H7 (cell line): ENCODE measurements at places on chromosomes 7 and 10.

DNA sequence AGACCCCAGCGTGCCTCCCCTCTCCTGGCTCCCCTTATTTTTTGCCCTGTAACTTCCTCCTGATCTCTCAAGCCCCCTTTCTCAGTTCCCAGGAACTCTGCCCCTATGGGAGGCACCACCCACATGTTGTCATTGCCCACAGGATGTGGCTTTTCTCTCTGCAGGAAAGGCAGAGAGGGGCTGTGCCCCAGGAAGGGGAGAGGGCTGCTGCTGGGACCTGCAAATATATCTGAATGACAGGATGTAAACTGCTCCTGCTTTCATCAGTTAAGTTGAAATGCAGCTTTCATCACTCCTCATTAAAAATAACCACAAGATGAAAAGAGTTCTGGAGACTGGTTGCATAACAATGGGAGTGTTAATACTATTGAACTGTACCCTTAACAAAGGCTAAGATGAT lies 103.3 kb downstream of the CLEC2L start:
- DNase-seq = no peak

- DNase-seq = no peak
Measured at GRCh38 chr10:11227103-11227502, 209.4 kb downstream of the CELF2 start.

- DNase-seq = no peak
Measured at GRCh38 chr7:148185041-148185440, 405.5 kb upstream of the C7orf33 start.

DNA sequence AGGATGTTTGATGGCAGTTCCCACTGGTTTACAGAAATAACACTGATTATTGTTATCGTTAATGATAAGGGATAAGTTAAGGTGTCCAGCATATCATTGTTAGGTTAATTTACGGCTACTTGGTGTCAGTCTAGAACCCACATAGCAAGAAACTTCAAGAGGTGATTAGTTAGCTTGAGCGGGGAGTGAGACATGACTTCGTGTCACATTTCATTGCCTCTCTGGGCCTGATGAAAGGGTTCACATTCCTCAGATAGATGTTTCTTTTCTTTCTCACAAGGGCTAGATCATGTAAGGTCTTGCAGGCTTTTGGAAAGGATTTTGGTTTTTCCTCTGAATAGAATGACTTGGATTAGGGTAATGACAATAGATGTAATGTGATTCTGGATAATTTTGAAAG lies 26.7 kb downstream of the WAC start:
- DNase-seq = no peak

DNA sequence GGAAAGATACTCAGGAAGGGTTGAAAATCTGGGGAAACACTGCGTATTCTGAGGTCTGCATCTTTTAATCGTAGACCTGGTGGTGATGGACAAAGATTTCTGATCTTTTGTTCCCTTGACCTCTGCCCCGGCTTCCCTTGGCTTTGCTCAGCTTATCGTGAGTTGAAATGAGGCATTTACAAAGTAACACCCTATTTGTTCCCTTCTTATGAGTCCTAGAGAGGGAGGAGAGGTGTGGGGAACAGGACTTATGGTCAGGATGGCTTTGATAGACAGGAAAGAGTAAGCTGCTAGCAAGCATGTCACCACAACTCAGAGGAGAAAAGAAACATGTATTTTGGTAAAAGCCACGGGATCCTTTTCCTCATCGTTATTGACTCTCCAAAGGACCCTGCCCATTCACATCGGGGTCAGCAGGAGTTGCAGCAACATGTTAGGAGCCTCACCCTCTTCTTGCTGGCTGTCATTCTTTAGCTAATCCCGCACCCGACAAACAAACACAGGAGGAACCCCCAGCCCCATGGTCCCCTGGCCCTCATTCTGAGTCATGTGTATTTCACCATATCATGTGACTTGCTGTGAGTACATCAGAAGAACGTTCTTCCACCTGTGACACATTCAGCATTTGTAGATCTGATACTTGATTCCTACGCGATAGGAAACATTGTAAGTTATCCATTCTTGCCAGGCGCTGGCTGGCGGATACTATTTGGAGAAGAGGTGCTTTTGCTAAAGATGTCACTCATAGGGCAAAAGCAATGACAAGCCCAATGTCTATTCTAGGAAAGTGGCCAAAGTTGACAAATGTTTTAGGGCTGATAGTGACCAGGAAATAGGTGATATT lies 170.1 kb downstream of the RTKN2 start:
- no peak for DNase-seq

- DNase-seq = peak; percentile 56
Measured at GRCh38 chr7:23247046-23247602, 549 bp downstream of the GPNMB start.

- no peak for DNase-seq
Measured at GRCh38 chr10:79103585-79103984, 34.8 kb downstream of the ZMIZ1 start.

- no peak for DNase-seq
Measured at GRCh38 chr7:46360811-46361210, 439.7 kb upstream of the IGFBP3 start.

- no peak for DNase-seq
Measured at GRCh38 chr7:149701495-149702240, 71.7 kb downstream of the ZNF467 start.

DNA sequence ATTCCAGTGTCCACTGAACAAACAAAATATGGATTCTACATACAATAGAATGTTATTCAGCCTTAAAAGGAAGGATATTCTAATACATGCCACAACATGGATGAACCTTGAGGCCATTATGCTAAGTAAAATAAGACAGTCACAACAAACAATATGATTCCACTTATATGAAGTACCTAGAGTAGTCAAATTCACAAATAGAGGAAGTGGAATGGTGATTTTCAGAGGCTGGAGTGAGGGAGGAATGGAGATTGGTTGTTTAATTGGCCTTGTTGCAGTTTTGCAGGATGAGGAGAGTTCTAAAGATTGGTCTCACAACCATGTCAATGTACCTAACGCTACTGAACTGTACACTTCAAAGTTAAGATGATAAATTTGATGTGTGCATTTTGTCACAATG lies 119.6 kb downstream of the CHN2 start:
- DNase-seq = no peak

- DNase-seq = no peak
Measured at GRCh38 chr10:70190581-70190980, 20.3 kb upstream of the SAR1A start.

DNA sequence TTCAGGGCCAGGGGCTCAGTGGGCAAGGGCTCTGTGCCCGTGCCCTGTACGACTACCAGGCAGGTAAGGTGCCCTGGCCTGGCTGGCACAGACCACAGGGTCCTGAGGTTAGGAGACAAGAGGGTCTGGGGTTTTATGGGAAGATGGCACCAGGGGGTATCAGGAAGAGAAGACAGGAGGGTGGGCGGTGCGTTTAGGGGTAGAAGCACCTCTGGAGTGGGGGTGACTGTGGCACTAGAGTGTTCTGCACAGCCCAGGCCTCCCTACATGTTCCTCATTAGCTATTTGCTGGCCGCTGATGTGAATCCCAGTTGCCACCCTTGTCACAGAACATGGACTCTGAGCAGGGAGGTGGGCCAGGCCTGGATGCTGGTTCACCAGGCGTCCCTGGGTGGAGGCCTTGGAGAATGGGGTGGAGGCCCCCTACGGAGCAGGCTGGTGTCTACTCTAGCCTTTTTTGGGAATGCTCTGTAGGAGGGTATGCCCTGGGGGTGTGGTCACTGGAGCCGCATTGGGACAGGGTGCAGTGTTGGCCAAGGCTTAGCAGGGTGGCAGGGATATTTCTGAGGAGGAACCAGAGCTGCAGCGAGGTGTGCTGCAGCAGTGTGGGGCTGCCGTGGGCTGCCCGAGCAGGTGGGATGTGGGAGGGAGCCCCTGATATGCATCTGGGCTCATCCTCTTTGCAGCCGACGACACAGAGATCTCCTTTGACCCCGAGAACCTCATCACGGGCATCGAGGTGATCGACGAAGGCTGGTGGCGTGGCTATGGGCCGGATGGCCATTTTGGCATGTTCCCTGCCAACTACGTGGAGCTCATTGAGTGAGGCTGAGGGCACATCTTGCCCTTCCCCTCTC lies 5.0 kb downstream of the PGAM2 start:
- peak; percentile 28 for DNase-seq

GRCh38 chr10:31603235-31604087 lies 284.4 kb downstream of the ZEB1 start:
- DNase-seq = peak; percentile 99

GRCh38 chr10:49049660-49050059 lies 65.7 kb downstream of the VSTM4 start:
- no peak for DNase-seq

GRCh38 chr7:31137234-31137633 lies 85.1 kb downstream of the ADCYAP1R1 start:
- DNase-seq = no peak

GRCh38 chr7:85018498-85018897 lies 168.4 kb downstream of the SEMA3D start:
- no peak for DNase-seq

DNA sequence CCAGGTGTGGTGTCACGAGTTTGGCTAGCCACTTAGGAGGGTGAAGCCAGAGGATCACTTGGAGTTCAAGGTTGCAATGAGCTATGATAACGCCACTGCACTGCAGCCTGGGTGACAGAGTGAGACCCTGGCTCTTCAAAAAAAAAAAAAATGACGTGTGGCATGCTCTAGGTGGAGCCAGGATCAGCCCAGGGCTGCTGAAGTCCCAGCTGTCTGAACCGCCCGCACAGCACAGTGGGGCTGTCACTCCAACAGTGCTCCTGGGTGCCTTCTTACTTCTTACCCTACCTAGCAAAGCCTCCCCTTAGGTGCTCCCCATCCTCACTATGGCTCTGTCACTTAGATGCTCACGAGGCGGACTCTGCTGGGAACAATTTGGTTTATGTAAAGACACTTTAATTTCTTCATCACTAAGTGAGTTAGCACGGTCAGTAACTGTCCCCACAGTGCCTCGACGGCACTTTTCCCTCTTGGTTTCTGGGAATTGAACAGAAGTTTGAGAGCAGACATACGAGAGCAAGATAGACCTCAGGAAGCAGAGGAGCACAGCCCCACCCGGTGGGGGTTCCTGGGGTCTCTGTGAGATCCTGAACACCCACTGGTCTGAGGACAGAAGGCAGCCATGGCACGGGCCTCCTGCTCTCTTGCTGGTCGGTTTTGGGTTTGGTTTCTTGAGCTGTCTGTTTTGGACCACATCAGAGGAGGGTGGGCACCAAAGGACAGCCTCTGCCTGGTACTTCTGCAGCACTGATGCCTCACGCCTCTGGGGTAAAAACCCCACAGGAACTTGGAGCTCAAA lies 66.2 kb upstream of the BTBD16 start:
- no peak for DNase-seq

- DNase-seq = no peak
Measured at GRCh38 chr10:48536916-48537890, 67.7 kb downstream of the ARHGAP22 start.

DNA sequence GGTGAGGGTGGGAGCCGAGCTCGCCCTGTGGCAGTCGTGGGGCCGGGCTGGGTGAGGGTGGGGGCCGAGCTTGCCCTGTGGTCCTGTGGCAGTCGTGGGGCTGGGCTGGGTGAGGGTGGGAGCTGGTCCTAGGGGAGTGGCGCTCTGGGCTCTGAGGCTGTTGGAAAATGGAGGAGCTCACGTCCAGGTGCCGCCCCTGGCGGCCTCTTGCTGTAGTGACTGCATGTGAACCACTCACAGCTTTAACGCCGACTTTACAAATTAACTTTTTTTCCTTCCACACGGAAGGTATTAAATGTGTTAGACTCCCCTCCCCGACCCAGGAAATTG lies 312.6 kb downstream of the WDR37 start:
- DNase-seq = peak; percentile 90

- no peak for DNase-seq
Measured at GRCh38 chr7:15335390-15335789, 226.4 kb downstream of the AGMO start.

- DNase-seq = no peak
Measured at GRCh38 chr10:4176500-4177281, 391.7 kb upstream of the KLF6 start.

- DNase-seq = no peak
Measured at GRCh38 chr7:66832531-66833351, 88.3 kb upstream of the TMEM248 start.

DNA sequence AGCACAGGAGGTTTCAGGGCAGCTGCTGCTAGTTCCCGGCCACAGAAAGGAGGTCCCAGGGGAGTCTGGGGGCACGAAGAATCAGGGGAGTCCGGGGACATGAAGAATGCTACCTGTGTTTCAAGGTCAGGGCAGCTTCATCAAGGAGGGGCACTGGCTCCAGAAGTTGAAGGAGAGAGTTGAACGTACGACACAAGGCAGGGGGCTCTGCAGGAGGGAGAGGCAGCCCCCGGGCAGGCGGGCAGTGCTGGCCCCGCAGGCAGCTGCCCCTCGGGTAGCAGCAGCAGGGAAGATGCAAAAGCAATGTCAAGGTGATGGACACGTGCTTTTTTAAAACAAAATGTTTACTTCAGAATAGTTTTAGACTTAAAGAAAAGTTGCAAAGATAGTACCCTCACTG lies 134.7 kb upstream of the RNF32 start:
- DNase-seq = no peak

- no peak for DNase-seq
Measured at GRCh38 chr7:129461809-129462208, 27.6 kb downstream of the STRIP2 start.

GRCh38 chr10:107546986-107547385 lies 382.5 kb upstream of the SORCS1 start:
- DNase-seq = no peak

GRCh38 chr10:116730464-116731260 lies 11.7 kb downstream of the HSPA12A start:
- no peak for DNase-seq

DNA sequence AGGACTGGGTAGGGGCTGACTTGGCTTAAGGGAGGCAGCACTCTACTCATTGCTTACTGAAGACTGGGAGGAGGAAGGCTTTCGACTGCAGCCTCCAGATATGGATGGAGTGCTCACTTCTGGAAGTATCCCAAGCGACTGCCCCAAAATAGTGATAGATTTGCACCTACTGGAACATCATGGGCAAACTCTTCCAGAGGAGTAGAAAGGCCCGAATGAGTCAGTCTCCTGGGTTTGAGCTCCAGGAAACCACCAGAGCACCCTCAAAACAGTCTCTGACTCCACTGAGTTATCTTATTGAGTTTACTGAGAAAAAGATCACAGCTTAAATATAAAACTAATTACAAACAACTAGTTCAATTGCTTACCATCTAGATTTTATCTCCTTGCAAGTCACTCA lies 37.2 kb upstream of the PDLIM1 start:
- DNase-seq = no peak

DNA sequence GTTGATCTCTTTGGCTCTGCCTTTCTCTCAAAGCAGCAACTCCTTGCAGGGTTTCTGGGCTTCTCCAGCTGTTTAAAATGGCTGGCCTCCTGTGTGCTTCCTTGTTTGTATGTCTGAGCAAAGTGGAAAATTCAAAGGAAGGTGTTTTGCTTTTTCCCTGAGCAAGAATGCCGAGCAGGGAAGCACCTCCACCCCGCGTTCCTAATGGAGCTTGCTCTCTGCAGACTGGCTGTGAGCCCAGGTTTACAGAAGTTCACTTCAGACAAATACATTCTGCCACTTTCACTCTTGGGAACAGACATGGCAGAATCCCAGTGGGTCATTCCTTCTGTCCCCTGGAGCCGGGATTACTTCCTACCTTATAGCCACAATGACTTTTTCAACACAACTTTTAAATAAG lies 181.8 kb upstream of the AGK start:
- no peak for DNase-seq
